Neural progenitor cell (in vitro differentiated cells): ENCODE measurements at places on chromosomes 3 and 15. TPM values are rescaled to one million over a fixed set of nuclear protein-coding genes. Genes with fewer than 3 reads are reported as not detected.

DNA sequence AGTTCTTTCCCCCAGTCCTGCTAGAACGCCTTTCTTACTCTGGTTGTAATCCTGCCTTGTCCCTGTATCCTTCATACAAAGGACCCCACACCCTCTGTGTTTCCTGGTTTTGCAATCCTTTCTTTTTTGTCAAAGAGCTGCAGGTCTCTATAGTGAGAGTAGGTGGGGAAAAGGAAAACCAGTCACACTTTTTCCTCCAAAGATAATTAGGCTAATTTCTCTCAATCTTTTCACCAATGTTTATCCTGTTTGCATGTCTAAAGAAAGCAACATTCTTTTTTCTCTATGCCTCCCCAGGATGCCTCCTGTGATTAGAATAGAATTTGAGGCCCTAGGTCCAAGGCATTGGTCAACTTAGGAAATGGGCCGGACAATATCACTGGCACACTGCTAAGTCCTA, 25.4 kb downstream of the SEMA6D start:
- peak overlapping the region; percentile 21 for H3K4me3 ChIP-seq
- H3K27ac ChIP-seq, result peak overlapping the region; percentile 68
- H3K27me3 ChIP-seq, result peaks cover 19% of the 10 kb centered on the region
- no peaks in the 10 kb centered on the region for H3K36me3 ChIP-seq

DNA sequence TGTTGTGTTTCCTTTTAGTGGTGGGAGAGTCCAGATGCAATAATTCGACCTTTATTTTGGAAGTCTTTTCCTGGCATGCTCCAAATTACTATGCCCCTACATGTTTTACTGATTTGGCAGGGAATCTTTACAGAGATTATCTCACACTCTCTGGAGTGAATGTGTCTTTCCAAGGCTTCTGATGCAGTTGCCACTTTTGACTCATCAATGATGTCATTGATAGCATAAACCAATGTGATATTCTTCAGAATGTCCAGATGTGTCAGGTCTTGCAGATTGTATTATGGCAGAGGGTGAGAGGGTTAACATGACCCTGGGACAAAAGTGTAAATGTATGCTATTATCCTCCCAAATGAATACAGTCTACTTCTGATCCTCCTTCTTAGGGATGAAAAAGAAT, 9.7 kb downstream of the RTP4 start:
- H3K27ac ChIP-seq, result no peak overlapping the region
- H3K4me1 ChIP-seq, result no peaks in the 10 kb centered on the region
- H3K4me3 ChIP-seq, result no peak overlapping the region
- DNase-seq, result no peak

- H3K36me3 ChIP-seq, result no peaks in the 10 kb centered on the region
- no peak for DNase-seq
- H3K27ac ChIP-seq, result no peak overlapping the region
- H3K4me1 ChIP-seq, result peaks cover 5% of the 10 kb centered on the region
- no peaks in the 10 kb centered on the region for H3K27me3 ChIP-seq
Measured at GRCh38 chr3:179794355-179794754, 141.5 kb downstream of the USP13 start.

DNA sequence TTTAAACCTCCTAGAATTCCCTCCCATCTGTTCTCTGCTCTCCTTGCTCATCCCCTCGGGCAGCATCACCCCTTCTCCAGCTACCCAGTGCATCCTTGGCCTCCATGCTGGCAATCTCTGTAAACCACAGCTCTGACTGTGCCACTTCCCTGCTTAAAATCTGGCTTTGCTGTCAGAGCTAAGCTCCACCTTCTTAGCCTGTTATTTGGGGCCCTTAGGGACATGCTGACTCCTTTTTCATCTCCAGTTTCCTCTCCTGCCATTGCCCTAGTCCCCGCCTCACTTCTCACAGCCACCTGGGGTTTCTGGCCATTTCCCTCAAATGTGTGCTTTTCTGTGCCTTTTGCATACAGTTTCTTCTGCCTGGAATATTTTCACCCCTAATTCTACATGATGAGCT, 5.7 kb downstream of the SLC6A20 start:
- H3K4me1 ChIP-seq, result peaks cover 2% of the 10 kb centered on the region
- H3K27me3 ChIP-seq, result peaks cover 31% of the 10 kb centered on the region
- no peaks in the 10 kb centered on the region for H3K36me3 ChIP-seq

GRCh38 chr15:87293031-87293430, 963.5 kb downstream of the NTRK3 start:
- no peaks in the 10 kb centered on the region for H3K36me3 ChIP-seq
- H3K4me1 ChIP-seq, result no peaks in the 10 kb centered on the region
- DNase-seq, result no peak
- no peaks in the 10 kb centered on the region for H3K27me3 ChIP-seq

VWA5B2 gene
- total RNA-seq, result not detected in 2 replicates

CCDC39 gene
- 0.24 and 3.3 TPM in 2 replicates for total RNA-seq

GRCh38 chr15:60009980-60010732, 6.0 kb downstream of the FOXB1 start:
- H3K4me3 ChIP-seq, result peak overlapping the region; percentile 33
- H3K27ac ChIP-seq, result peak overlapping the region; percentile 7
- peak; percentile 56 for DNase-seq
- H3K27me3 ChIP-seq, result peaks cover 29% of the 10 kb centered on the region

C3orf38 gene
- 40.8 and 61.6 TPM in 2 replicates for total RNA-seq

LXN gene
- 20.7 and 25.9 TPM in 2 replicates for total RNA-seq

- no peak overlapping the region for H3K27ac ChIP-seq
- DNase-seq, result no peak
- H3K4me3 ChIP-seq, result no peak overlapping the region
- H3K36me3 ChIP-seq, result no peaks in the 10 kb centered on the region
Measured at GRCh38 chr3:102141096-102141927, 292.0 kb downstream of the NFKBIZ start.

GRCh38 chr3:81863756-81864155, 102.3 kb upstream of the GBE1 start:
- H3K36me3 ChIP-seq, result no peaks in the 10 kb centered on the region
- peaks cover 35% of the 10 kb centered on the region for H3K4me1 ChIP-seq
- H3K4me3 ChIP-seq, result no peak overlapping the region
- H3K27ac ChIP-seq, result peak overlapping the region; percentile 56
- DNase-seq, result no peak

OIP5 gene
- 70.2 and 80.9 TPM in 2 replicates for total RNA-seq

DNA sequence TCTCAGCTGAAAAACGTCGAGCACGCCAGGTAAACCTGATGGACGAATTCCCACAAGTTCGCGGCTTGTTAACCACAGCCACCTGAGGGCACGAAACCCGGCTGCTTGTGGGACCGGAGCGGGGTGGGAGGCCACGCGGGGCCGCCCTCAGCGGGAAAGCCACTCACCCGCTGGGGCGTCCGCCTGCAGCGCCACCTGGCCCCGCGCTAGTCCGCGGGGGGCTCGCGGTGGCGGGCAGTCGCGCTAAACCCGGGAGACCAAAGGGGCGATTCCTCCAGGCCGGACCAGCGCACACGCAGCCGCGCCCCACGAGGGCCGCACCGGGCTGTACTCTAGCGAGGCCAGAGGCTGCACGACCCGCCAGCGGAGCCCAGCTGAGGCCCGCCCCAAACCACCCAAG, 15.7 kb upstream of the CFAP161 start:
- peak; percentile 13 for DNase-seq
- H3K27ac ChIP-seq, result no peak overlapping the region
- peak overlapping the region; percentile 9 for H3K4me3 ChIP-seq
- H3K27me3 ChIP-seq, result peaks cover 26% of the 10 kb centered on the region
- H3K4me1 ChIP-seq, result no peaks in the 10 kb centered on the region

DNA sequence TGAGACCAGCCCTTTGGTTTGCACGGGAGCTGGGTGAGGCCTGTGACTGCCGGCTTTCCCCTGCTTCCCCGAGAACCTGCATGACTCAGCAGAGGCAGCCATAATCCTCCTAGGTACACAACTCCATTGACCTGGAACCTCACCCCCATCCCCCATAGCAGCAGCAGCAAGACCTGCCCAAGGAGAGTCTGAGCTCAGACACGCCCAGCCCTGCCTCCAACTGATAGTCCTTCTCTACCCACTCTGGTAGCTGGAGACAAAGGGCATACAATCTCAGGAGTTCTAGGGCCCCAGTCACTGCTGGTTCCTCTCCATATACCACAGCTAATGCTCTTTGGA, 141.0 kb upstream of the ARHGEF26 start:
- H3K4me3 ChIP-seq, result no peak overlapping the region
- DNase-seq, result no peak
- no peaks in the 10 kb centered on the region for H3K36me3 ChIP-seq
- H3K27ac ChIP-seq, result no peak overlapping the region
- no peaks in the 10 kb centered on the region for H3K4me1 ChIP-seq

FAM107A gene
- total RNA-seq, result 0.11 and 0.71 TPM in 2 replicates

DNA sequence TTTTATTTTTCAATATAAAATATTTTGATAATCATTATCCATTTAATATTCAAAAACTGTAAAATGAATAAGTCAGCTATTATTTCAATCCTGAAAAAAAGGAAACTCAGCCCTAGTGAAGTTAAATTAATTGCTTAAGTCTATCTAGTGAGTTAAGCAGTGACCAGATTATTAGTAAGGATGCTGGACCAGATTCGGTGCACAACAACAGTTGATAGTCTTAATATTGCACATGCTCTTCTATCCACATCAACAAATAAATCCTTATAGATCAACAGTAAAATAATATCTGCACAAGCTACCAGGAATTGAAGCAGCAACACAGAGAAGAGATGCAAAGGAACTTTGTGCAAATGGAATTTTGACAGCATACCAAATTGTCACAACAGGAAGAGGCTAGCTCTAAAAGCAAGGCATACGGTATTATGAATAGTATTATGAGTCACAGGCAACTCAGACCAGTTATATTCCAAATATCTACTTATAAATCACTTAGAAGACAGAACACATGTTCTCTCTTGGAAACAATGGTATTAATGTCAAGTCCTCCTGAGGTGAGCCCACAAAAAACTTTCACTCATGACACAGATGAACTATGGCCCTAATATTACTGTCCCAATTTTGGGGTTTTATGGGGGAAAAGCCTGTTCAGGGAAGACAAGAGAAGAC, 24.9 kb downstream of the VPS13C start:
- H3K36me3 ChIP-seq, result peaks cover 4% of the 10 kb centered on the region
- H3K4me3 ChIP-seq, result no peak overlapping the region
- DNase-seq, result no peak
- H3K4me1 ChIP-seq, result no peaks in the 10 kb centered on the region
- H3K27me3 ChIP-seq, result no peaks in the 10 kb centered on the region
- H3K27ac ChIP-seq, result no peak overlapping the region

GRCh38 chr3:42340466-42340865, 69.9 kb downstream of the LYZL4 start:
- no peaks in the 10 kb centered on the region for H3K27me3 ChIP-seq
- H3K27ac ChIP-seq, result no peak overlapping the region
- no peaks in the 10 kb centered on the region for H3K36me3 ChIP-seq

- DNase-seq, result no peak
- no peaks in the 10 kb centered on the region for H3K4me1 ChIP-seq
- no peaks in the 10 kb centered on the region for H3K36me3 ChIP-seq
- H3K27me3 ChIP-seq, result no peaks in the 10 kb centered on the region
- H3K4me3 ChIP-seq, result no peak overlapping the region
- no peak overlapping the region for H3K27ac ChIP-seq
Measured at GRCh38 chr15:39393575-39394335, 187.1 kb upstream of the THBS1 start.

GRCh38 chr3:4571690-4572334, 78.7 kb downstream of the ITPR1 start:
- H3K27me3 ChIP-seq, result no peaks in the 10 kb centered on the region
- DNase-seq, result peak; percentile 32
- no peaks in the 10 kb centered on the region for H3K4me1 ChIP-seq
- H3K27ac ChIP-seq, result no peak overlapping the region
- H3K4me3 ChIP-seq, result no peak overlapping the region

DNA sequence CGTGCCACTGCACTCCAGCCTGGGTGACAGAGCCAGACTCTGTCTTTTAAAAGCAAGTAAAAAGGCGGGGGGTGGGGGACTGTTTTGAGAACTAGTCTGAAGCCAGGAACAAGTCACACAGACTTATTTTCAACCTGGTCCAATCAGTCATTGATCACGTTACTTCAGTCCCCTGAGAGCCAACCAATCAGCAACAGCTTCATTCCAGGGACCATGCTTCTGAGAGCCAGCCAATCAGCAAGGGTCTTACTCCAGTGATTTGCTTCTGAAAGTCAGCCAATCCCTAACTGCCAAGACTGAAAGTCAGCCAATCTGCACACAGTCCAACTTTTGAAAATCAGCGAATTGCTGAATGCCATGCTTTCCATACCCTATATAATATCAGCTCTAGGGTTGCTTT, 48.6 kb upstream of the C15orf39 start:
- peaks cover 16% of the 10 kb centered on the region for H3K4me1 ChIP-seq
- H3K27me3 ChIP-seq, result no peaks in the 10 kb centered on the region
- H3K27ac ChIP-seq, result no peak overlapping the region

RFTN1 gene
- total RNA-seq, result 0.37 and 0.92 TPM in 2 replicates

DNA sequence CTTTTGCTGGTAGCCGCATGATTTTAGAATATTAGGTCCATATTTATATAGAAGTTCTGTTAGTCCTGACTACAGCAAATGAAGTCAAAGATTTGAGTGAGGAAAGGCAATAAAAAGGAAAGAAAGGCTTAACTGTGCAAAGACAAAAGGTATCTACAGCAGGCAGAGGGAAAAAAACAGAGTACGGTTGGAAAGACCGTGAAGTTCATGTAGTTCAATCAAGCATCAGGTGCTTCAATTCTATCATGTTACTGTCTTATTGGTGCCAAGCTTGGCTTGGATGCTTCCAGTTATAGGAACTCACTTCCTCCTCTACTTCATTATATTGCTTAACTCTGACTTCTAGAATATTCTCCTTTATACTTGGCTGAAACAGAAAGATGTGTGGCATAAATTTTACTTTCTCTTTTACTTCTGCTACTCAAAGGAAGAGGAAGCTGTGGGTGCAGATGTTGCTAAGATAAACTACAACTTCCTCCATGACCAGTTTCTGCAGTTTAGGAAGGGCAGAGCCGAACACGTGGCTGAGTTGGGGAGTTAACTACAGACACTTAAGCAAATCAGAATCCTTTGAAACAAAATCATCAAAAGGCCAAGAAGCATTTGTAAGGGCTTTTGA, 72.6 kb upstream of the ZBED2 start:
- H3K27me3 ChIP-seq, result peaks cover 8% of the 10 kb centered on the region
- no peak overlapping the region for H3K27ac ChIP-seq
- DNase-seq, result no peak
- H3K4me3 ChIP-seq, result no peak overlapping the region
- no peaks in the 10 kb centered on the region for H3K36me3 ChIP-seq

GRCh38 chr3:44021651-44022594, 219.8 kb upstream of the TOPAZ1 start:
- peaks cover 40% of the 10 kb centered on the region for H3K4me1 ChIP-seq
- H3K27ac ChIP-seq, result no peak overlapping the region
- no peaks in the 10 kb centered on the region for H3K36me3 ChIP-seq
- peaks cover 19% of the 10 kb centered on the region for H3K27me3 ChIP-seq
- peak overlapping the region; percentile 84 for H3K4me3 ChIP-seq

GRCh38 chr15:87604857-87605446, 651.6 kb downstream of the NTRK3 start:
- H3K4me1 ChIP-seq, result no peaks in the 10 kb centered on the region
- H3K4me3 ChIP-seq, result no peak overlapping the region
- no peak overlapping the region for H3K27ac ChIP-seq
- peak; percentile 65 for DNase-seq
- no peaks in the 10 kb centered on the region for H3K36me3 ChIP-seq

GRCh38 chr3:32470362-32470761, 32.3 kb downstream of the CMTM6 start:
- H3K4me3 ChIP-seq, result no peak overlapping the region
- H3K27ac ChIP-seq, result no peak overlapping the region
- H3K4me1 ChIP-seq, result peaks cover 3% of the 10 kb centered on the region
- H3K27me3 ChIP-seq, result no peaks in the 10 kb centered on the region
- H3K36me3 ChIP-seq, result no peaks in the 10 kb centered on the region
- no peak for DNase-seq

- no peaks in the 10 kb centered on the region for H3K36me3 ChIP-seq
- H3K4me1 ChIP-seq, result no peaks in the 10 kb centered on the region
Measured at GRCh38 chr3:195735036-195735695, 14.4 kb downstream of the MUC20 start.

- H3K27me3 ChIP-seq, result no peaks in the 10 kb centered on the region
- H3K4me3 ChIP-seq, result peak overlapping the region; percentile 43
- peak overlapping the region; percentile 75 for H3K27ac ChIP-seq
Measured at GRCh38 chr3:65508750-65509422, 529.8 kb downstream of the MAGI1 start.
